ENCODE measurements at places on chromosomes 7 and 10. TPM values are rescaled to one million over a fixed set of nuclear protein-coding genes. Genes with fewer than 3 reads are reported as not detected.

DNA sequence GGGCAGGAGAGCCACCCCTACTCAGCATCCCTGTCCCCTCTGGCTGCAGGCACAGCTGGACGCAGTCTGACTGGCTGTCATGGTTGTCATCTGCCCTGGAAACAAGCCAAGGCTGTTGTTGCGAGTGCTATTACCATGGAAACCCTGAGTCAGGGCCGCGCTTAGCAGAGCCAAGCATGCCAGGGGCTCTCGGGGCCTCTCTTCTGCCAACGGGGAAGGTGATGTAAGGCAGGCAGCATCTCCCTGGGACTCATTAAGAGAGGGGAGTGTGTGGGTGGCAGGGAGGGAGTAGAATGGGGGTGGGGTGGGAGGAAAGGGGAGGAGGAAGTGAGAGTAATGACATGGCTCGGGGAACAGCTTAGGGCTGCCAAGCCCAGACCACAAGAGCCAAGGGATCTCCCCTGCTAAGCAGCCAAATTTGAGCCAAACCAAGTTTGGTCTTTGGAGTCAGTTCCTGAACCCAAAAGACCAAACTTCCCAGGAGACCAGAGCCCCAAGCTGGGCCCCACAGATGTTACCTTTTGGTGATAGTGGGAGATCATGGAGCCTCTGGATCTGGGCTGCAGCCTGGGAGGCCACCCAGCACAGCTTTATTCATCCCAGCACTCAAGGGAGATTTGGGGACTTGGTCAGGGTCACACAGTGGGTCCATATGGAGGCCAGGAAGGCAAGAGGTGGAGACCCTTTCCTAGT is 67.6 kb downstream of the TMEM130 start:
- no peak for DNase-seq

Gene PRTFDC1
- polyA plus RNA-seq: 20.1 TPM

GRCh38 chr10:122141821-122142640 is 129.1 kb upstream of the BTBD16 start:
- no peak for DNase-seq

Gene CYP3A7
- 0.95 TPM for polyA plus RNA-seq

- no peak for DNase-seq
These were observed 11.6 kb downstream of the OGDHL start for GRCh38 chr10:49750546-49750945.

DNA sequence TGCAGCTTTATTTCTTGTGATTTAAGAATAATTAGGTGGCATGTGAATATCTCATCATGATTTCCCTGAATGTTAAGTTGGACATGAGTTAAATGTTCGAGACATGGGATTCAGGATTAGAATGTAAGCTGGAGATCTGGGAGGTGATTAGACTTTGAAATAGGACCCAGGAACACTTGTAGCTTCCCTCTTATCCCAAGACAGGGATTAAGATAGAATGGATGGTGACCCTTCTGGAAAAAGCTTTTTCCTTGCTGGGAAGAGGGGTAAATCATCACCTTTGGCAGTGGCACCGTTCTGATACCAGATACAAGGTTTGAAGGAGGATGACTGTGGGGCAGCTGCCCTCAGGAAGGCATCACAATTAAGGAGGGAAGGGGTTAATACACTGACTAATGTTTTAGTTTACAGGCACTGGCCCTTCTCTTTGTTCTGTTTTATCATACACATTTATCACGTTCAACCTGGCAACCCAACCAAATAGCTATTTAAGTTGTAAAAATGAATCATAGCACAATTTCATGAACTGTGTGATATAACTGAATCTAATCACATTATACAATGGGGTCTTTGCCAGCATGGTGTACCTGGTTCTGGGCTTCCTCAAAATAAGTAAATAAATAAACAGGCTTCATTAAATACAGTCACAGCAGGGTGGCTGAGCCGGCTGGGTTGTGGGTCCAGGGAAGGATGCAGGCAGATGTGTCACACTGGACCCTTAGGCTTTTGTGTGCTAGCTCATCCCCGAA is 212.7 kb downstream of the LRMDA start:
- no peak for DNase-seq

Data from muscle of arm (tissue), 14 donors.